T-cell (primary cell): ENCODE measurements at places on chromosomes 1 and 21.

DNA sequence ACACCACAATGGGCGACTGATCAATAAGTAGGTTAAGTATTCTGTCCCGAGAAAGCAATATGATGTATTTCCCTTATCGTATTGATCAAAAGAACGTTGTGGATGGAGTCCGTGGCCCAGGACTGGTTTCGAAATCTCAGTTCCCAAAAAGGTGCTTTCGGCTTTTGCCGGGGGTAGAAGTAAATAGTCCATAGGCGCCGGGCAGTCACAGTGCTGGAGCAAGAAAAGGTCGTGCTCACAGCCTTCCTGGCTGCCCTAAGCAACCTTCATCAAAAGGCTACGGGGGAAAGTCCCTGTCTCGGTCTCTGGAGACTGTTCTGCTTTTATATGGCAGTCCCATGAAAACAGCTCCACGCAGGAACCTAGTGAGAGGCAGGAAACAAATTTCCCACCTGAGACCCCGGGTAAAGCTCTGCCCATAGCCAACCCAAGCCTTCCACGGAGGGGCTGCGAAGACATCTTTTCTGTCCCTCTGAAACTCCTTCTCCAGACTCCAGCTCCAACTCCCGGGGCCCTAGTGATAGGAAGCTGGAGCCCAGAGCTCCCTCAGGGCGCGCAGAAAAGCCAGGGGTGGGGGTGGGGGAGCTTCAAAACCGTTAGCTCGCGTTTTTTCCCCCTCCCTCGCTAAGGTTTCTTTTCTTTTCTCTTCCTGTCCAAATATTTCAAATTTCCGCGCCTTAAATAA is 7.0 kb downstream of the CDKN2C start:
- DNase-seq = no peak

GRCh38 chr1:202710070-202711045 is at the start of gene SYT2:
SYT2 (minus strand) TSS chr1:202710454; CDS start chr1:202605772, 104,682 bp downstream.
- DNase-seq = no peak

DNA sequence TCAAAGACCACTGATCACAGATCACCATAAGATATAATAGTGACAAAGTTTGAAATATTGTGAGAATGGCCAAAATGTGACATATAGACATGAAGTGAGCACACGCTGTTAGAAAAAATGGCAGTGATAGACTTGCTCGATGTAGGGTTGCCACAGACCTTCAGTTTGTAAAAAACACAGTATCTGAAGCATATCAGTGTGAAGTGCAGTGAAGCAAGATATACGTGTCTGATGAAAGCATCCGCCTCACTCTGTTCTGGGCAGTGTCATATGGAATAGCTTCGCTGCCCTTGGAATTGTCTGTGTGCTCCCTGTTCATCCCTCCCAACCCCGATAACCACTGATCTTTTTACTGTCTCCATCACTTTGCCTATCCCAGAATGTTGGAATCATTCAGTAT is 50.7 kb downstream of the GALNT2 start:
- DNase-seq = no peak

GRCh38 chr1:116261227-116261626 is 111.8 kb upstream of the ATP1A1 start:
- DNase-seq = no peak

GRCh38 chr1:157270705-157271274 is 132.6 kb upstream of the ETV3 start:
- DNase-seq = no peak

DNA sequence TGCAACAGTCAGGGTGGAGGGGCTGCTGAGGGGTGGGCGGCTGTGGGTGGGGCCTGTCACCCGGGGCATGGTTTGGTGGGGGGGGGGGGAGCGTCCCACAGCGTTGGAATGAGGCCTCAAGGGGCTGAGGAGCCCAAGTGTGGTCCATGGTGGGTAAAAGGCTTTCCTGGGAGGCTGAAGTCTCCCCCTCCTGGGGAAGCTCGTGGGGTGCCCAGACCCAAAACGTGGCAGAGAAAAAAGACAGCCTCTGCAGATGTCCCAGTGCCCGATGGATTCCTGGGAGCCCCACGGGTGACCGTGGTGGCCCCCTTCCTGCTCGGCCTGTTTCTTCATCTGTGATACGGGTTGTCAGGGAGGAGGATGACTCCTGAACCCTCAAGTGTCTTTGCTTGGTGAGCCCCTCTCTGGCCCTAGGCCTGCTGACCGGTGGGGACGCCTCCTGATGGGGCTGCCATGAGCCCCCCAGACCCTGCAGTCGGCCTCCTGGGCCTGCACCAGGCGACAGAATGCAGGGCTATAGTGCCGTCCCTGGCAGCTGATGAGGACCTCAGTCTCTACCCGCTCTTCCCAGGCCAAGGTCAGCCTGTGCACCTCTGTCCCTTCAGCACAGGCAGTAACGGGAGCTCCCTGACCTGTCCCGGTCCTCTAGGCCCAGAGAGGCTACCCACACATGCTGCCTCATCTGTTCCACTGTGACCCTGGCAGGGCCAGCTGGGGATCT is 1.1 kb downstream of the OBSCN start:
- no peak for DNase-seq

DNA sequence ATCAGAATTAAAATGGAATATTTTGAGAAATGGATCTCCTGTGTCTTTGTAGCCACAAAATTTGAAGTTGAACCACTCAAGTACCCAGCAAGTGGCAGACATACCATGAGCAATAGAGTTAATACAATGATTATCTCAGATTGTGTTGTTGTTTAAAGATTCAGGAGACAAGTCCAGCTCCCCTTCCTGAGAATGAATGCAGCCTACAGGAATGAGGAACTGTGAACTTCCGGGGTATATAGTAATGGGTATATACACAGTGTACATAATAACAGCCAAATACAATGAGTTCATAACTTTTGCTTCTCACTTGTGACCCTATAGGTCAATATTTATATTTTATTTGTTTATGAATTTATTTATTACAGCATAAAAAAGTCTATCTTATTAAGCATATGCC is 445.0 kb downstream of the SETD4 start:
- no peak for DNase-seq

DNA sequence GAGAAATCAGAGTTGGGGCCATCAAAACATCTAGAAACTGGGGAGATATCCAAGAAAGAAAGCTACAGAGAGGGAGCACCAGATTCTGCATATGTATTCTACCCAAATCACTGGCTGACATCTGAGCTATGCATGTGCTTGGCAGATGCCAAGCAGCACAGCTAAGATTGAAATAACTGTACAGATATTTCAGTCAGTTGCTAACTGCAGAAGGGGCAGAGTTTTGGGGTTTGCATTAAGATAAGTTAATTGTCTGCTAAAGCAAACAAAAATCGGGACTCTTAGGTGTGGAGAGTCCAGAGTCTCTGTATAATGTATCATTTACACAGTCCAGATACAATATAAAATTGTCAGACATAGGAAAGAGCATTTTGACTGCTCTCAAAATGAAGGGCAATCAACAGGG is 437.1 kb downstream of the PTBP2 start:
- DNase-seq = no peak

DNA sequence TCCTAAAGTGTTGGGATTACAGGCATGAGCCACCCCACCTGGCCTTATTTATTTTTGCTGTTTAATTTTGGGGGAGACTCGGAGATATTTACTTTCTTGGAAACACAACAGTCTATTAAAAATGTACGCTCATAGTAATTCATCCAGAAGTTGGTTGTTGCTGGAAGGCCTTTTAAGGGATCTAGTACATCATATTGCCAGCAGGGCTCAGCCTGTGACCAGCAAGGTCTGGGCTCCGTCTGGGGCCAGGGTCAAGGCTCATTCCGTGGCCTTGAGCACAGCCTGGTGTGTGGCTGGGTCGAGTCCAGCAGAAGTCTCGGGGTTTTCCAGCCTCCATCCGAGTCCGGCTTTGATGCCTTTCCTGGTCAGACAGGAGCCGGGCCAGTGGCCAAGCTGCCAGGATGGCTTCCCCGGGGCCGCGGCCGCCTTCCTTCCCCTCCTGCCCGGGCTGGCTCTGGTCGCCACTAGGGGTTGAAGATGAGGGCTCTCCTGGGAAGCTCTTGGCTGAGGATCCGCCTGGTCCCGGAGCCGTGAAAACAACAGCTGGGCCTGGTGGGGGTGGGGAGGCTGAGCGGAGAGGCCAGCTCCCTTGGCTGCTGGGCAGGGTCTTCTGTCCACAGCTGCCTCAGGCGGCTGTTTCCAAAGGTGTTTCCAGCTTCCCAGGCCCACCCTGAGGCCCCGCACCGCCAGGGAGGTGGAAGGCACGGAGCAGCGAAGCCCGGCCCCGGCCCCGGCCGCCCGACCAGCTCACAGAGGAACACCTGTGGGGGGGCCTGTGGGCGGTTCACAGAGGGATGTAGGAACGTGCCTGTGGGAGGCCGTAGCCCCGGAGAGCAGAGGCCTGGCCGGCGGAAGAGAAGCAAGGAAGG is 5.1 kb upstream of the VWA1 start:
- no peak for DNase-seq

- DNase-seq = no peak
Observed at GRCh38 chr1:22319608-22320007, 132.0 kb upstream of the ZBTB40 start.

GRCh38 chr1:21866707-21867043 is 54.6 kb downstream of the LDLRAD2 start:
- no peak for DNase-seq

- no peak for DNase-seq
Observed at GRCh38 chr1:21184276-21184675, 7.6 kb upstream of the EIF4G3 start.

DNA sequence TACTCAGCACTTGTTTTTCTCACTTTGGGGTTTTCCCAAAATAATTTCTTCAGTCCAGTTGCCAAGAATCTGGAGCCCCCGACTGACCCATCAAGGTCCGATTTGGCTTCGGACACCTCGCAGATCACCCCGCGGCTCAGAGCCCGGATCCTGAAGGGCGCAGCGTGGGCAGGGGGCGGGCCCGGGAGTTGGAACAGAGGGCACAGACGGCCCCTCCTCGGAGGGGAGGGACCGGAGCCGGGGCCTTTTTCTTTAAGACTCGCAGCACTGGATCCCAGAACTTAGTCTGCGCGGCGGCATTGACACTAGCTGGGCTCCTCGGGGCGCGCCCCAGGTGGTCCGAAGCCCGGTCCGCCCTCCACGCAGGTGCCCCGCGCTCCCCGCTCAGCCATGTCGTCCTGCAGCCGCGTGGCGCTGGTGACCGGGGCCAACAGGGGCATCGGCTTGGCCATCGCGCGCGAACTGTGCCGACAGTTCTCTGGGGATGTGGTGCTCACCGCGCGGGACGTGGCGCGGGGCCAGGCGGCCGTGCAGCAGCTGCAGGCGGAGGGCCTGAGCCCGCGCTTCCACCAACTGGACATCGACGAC is at the start of gene CBR3:
TSS of gene CBR3 (plus strand) at position 277 of the 588 bp plus-strand sequence. CDS start at position 391, 114 bp downstream.
- peak; percentile 23 for DNase-seq

DNA sequence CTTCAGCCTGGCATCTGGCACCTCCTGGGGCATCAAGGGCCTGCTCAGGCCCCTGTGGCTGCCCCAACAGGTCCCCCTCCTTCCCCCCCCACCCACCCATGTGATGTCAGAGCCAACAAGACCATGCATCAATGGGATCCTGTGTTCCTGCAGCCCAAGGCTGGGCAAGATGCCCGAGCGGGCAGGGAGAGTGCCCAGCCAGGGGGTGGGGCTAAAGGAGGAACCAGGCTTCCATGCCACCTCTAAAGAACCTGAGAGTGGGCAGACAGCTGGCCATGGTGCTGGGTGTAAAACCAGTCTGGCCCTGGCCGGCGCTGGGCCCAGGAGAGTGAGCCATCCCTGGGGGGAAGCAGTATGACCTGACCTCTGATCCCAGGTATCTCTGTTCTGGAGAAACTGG is 7.6 kb downstream of the COL16A1 start:
- no peak for DNase-seq

GRCh38 chr1:246753670-246754535 is 29.7 kb downstream of the SCCPDH start:
- peak; percentile 59 for DNase-seq

DNA sequence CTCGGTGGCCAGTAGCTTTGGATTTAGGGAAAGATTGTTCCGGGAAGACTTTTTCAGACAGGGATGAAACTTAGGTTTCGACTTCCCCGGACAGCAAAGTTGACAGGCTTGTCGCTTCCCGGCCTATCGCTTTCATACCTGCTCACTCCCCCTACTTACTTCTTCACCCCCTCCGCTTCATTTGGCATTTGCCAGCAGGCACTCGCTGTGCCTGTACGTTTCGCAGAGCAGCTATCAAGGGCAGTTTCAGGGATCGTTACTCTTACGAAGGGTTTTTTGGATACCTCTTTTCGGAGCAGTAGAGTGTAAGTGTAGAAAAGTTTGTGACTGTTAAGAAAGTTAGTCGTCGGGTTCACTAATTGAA is 393 bp downstream of the BLZF1 start:
- peak; percentile 12 for DNase-seq

GRCh38 chr1:77659879-77660593 is 22.4 kb downstream of the ZZZ3 start:
- no peak for DNase-seq

DNA sequence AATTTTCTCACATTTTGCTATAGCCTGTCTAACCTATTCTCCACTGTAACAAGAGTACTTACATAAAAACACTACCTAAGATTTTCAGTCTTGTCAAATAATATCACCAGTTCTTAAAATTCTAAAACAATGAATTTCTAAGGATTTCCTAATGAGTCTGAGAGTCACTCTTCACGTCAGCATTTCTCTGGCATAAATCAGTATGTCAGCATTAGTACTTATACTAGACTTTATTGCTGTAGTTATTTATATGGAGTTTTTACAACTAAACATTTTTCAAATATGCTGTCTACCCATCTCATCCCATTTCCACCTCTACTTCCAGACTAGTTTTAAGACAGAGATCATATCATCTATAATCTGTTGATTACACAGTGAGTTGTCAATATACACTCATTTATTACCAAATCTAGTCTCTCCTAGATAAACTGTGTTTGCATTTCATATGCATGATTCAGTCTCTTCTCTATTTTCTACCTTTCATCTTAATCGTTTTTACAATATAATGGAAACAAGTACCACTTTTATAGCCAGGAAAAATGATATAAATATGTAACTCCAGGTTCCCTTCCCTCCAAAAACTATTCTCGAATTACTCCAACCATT is 32.8 kb downstream of the LIN9 start:
- no peak for DNase-seq

GRCh38 chr1:110305900-110306420 is 33.2 kb upstream of the RBM15 start:
- DNase-seq = no peak

DNA sequence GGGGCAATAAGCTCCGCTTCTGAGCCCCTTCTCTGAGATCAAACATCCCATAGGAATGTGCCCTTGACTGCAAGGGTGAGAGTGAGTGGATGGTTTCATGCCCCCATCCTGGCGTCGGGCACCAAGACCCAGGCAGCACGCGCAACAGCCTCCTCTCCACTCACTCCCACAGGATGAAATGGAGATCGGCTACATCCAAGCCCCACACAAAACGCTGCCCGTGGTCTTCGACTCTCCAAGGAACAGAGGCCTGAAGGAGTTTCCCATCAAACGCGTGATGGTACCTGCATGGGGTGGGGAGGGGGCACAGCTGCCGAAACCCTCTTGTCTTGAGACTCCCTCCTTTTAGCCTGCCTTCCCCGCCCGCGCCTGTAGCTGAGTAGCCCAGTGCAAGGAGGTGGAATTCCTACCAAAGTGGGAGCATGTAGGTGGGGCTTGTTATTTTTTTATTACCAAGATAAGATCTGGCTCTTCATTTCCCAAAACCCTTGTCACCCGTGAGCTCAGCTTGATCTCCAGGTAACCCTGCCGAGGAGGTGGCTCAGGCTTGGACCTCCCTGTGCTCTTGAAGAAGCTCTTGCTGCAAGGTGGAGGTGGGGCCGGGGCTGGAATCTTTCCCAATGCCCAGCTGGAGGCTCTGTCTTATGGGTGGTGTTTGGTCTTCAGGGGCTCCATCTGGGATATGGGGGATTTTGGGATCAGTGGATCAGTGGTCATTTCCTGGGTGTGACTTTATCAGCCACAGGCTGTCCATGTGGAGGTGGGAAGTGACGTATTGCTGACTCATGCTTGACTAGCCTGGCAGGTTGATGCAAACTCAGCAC is 24.0 kb upstream of the PADI6 start:
- DNase-seq = no peak

- DNase-seq = no peak
Observed at GRCh38 chr1:80054129-80054528, 1047.6 kb upstream of the ADGRL4 start.
